ENCODE measurements at places on chromosomes 6 and 20. TPM values are rescaled to one million over a fixed set of nuclear protein-coding genes. Genes with fewer than 3 reads are reported as not detected.

DNA sequence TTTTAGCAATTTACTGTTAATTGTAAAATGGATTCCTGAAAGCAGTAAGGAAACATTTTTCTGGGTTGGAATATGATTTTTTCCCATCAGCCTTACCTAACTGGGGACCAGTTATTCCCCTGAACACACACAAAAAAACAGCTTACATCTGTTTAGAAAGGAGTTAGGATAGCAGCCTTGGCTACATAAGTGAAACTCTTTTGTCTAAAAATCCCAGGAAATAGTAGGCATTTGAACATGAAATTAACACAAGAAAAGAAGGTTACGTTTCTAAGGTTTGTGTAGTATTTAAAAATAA lies 696.2 kb upstream of the MARCKS start:
- DNase-seq = no peak

- DNase-seq = no peak
Measured at GRCh38 chr20:37162646-37163045, 16.5 kb upstream of the RPN2 start.

DNA sequence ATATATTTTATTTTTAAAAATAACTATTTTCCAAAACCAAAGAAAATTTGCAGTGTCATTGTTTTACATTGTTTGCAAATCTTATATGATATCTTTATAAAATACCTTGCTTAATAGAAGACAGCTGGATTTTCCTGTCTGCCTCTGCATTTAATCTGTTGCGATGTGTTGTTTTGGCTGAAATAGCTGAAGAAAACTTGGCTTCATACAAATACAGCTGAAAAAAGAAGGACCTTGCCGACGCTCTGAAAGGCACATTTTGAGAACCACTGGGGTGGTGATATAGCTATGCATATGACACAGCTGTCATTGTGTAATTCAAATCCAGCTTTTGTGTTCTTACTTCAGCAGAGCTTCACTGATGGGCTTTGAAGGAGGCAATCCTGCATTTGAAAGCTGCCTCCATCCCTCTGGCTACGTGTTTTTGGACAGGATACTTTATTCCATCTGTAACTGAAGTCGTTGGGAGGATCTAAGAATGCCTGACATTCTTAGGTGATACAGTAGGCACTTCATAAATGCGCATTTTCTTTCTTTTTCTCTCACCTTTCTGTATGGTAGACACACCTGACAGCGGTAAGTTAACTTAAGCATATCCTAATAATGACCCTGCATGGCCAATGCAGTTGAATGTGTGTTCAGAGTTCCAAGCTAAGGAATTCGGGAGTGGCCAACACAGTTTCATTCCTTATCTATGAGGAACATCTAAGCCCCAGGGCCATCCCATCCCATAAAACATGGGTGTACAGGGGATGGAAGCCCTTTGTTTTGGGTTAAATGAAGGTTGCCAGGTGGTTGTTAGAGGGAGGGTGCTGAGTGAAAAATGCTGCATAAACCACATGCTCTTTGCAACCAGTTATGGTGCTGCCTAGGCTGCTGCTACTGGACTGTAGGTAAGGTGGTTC lies 213.0 kb downstream of the TFAP2A start:
- DNase-seq = peak; percentile 80

GRCh38 chr6:4242601-4243000 lies 107.2 kb upstream of the ECI2 start:
- DNase-seq = peak; percentile 98

GRCh38 chr6:151437401-151437800 lies 14.5 kb downstream of the RMND1 start:
- no peak for DNase-seq

DNA sequence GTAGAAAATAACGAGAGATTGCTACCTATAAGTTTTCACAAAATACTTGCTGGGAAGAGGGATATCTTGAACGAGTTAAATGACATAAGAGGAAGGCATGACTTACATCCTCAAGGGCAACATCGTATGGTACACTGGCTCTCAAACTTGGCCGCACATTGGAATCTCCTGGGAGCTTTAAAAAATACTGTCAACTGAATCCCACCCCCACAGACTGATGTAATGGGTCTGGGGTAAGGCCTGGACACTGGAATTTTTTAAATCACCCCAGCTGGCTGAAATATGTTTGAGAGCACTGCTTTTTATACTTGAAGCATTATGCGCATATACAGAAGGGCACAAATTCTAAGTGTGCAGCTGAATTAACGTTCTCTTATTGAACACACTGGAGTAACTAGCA lies 8.0 kb upstream of the TSHZ2 start:
- DNase-seq = no peak

- DNase-seq = no peak
Measured at GRCh38 chr20:24761220-24762065, 187.6 kb upstream of the CST7 start.

DNA sequence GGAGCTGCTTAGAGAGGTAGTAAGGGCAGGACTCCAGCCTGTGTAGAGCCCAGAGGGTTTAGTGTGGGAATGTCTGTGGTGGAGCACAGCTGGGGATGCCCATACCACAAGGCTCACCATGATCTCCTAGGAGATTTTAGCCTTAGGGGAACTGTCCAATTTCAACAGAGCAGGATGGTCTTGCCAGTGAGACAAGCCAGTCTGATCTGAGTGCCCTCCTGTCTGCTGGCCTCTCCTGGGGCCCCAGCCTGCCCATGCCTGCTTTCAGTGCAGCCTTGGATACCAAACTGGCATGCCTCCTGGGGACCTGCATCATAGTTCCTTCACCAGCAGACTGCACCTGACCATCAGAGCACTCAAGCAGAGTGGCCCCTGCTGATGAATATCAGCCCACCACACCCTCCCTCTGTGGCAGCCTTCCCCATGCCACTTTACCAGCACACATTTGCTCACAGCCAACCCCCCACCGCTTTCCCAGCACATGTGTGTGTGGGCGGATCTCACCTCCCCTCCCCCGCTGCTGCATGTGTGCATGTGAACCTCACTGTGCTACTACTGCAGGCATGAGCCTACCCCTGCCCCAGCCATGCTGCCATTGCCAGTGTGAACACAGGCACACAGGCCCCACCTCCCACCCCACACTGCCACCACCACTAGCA lies 7.9 kb upstream of the TREM1 start:
- DNase-seq = no peak

DNA sequence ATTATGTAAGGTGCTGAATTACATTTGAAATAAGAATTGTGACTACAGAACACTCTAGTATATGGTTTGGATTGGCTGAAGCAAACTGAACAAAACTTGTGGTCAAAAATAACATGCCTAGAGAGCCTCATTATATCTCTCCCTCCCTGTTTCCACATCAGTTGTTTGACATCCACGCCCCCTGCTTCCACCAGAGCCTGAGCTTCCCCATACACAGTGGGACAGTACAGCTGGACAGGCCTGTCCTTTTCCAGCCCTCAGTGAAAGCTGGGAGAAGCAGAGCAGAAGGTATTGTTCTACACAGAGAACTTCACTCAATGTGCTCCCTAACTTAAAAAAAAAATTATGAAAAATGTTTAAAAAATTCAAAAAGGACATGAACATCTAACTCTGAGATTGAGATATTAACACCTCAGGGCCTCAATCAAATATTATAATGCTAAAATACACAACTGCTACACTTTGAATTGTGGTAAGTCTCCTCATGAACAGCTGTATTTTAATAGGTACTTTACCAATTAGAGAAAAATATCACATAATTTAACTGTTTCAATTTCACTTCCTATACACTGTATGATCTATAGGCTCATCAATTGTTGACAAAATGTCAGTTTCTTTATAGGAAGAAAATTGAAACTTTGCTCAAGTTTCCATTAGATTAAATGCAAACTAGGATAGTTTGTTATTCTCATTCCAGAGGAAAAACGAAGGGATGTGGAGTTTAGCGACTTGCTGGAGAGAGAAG lies 44.9 kb upstream of the SCML4 start:
- no peak for DNase-seq

DNA sequence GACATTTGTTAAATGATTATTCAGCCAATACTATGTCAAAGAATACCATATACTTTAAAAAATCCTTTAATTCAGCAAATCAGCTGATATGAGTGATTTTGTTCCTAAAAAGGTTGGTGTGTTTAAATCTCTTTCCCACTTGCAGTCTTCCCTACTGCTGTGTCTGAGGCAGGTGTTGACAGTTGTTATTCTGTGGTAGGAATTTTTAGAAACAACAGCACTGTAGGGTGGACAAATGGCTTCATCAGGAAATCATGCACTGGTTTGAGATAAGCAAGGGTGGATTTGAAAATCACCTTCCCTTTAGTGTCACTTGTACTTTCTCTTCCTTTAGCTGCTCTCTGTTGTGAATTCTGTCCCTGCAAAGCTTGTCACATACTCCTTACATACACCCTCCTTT lies 213.7 kb upstream of the SGK1 start:
- DNase-seq = no peak

DNA sequence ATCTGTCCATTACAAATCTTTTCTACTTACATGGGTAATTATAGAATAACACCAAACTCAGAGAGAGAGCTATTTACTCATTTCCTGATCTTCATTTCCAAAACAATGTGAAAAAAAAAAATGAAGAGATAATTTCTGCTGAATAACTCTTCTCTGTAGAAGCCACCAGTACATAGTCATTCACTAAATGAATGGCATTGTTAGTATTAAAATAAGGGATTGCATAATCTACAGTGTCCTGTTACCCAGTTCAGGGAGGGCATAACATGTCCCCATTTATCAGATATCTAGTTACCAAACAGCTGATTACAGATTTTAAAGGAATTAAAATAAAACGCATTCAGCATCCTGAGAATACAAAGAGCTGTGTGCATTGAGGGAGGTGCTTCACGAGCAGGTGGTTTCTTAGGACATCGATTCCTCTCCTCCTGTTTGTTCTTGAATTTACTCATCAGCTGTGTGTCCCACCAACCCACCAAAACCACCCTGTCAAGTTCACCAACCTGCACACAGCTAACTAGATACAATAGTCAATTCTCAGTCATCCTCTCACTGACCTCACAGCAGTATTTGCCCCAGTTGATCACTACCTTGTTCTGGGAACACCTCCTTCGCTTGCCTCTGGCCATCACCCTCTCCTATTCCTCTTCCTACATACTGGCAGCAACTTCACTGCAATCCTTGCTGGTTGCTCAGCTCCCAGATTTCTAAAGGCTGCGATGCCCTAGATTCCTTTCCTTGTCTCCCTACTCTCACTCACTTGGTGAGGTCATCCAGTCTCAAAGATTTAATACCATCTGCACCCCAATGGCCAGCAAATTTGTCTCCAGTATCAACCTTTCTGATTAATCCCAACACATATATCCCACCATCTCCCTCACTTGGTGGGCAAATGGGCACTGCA lies 18.7 kb downstream of the CNKSR3 start:
- no peak for DNase-seq

- DNase-seq = peak; percentile 92
Measured at GRCh38 chr6:35024551-35025054, 116.5 kb downstream of the TCP11 start.

- DNase-seq = no peak
Measured at GRCh38 chr6:167985911-167986595, 11.4 kb upstream of the KIF25 start.

DNA sequence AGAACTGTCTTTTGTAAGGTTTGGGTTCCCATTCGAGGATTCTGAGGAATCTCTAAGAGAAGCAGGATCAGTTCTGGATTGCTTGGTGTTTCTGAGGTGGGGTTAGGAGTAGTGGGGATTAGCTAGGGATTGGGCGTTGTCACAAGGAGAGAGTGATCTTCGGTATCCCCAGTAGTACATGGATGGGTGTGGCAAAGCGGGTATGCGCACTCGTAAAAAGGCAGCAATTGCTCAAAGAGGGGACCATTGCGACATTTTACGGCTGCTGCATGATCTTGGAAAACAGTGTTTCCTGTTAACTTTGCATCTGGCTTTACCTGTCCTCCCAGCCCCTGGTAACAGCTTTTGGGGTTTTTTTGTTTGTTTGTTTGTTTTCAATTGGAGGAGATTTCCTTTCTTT lies 9.7 kb upstream of the ZSCAN9 start:
- peak; percentile 48 for DNase-seq

GRCh38 chr6:63517221-63517620 lies 55.1 kb upstream of the LOC128125822 start:
- no peak for DNase-seq

GRCh38 chr6:42509765-42510164 lies 54.1 kb upstream of the UBR2 start:
- no peak for DNase-seq

GRCh38 chr6:108644252-108644651 lies 83.5 kb downstream of the FOXO3 start:
- DNase-seq = no peak

MYB gene
- 0.42 TPM for total RNA-seq

BANF2 gene
- not detected for total RNA-seq

MCCD1 gene
- total RNA-seq = not detected

NUDT3 gene
- 24.8 TPM for total RNA-seq

CD93 gene
- not detected for total RNA-seq

BNIP5 gene
- not detected for total RNA-seq
